ENCODE measurements at places on chromosomes 12 and 14. TPM values are rescaled to one million over a fixed set of nuclear protein-coding genes. Genes with fewer than 3 reads are reported as not detected.

GRCh38 chr14:27242874-27243273 lies 645.0 kb upstream of the NOVA1 start:
- no peak for DNase-seq

- no peak for DNase-seq
Measured at GRCh38 chr12:126811391-126811790, 1455.6 kb upstream of the TMEM132C start.

GRCh38 chr14:105012171-105012985 lies 8.5 kb downstream of the CDCA4 start:
- DNase-seq = no peak

- no peak for DNase-seq
Measured at GRCh38 chr12:25034676-25035075, 85.8 kb upstream of the BCAT1 start.

GRCh38 chr14:24363401-24363800 lies 4.6 kb upstream of the NFATC4 start:
- no peak for DNase-seq

Gene ZNF385A
- 4.0 TPM for total RNA-seq

All from left colon (tissue), 2 donors.